G401 (cell line): ENCODE measurements at places on chromosomes 4 and X. TPM values are rescaled to one million over a fixed set of nuclear protein-coding genes. Genes with fewer than 3 reads are reported as not detected.

The XAGE1A gene
- not detected in 2 replicates for total RNA-seq

DNA sequence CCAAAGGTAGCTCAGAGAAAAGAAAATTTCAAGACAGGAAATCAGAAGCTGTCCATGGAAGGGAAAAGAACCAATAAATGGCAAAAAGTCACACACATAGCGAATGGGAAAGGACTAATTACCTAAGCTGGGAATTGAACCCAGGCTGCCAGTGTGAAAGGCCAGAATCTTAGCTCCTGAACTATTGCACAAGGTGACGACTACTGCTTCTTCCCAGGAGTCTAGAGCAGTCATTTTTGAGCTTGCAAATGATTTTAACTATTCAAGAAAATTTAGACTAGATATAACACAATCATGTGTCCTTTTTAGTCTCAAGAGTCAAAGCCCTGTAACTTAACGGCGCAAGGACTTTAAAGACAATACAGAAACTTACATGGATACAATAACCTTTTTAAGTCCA, 34.1 kb upstream of the ZNF81 start:
- peak; percentile 71 for DNase-seq

DNA sequence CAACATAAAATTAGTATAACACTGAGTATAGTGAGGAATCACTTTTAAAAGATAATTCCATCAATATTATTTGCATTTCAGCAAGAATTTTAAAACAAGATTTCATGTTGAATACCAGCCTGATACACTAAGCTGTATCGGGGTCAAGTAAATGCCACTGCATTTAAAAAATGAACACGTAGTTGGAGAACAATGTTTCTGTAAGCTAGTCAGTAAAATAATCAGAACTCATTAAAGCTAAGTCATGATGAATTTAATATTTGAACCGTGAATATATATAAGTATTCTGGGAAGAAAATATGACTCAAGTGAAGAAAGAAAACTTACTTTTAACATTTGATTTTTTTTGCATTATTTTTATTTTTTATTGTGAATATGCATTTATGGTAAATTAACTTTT, 611.0 kb upstream of the PABPC4L start:
- no peak for DNase-seq

The AFM gene
- not detected in 2 replicates for total RNA-seq

- DNase-seq = no peak
These were observed 28.2 kb downstream of the PNMA6E start for GRCh38 chrX:153372949-153373348.

DNA sequence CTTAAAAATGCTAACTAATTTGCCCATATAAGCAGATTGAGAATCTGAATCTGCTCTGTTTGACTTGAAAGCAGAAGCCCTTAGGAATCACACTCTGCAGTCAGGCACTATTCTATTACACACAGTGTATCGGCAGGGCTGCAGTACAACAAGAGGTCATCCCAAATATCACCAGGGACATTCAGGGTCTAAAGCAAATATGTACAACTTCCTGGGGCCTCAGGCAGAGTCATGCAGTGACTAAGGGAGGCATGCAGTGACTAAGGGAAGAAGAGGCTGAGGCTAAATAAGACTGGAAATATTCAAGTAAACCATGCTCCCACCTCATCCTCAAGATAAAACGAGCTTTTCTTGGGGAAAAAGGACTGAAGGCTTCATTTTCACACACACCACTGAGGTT, 20.9 kb downstream of the MAPK10 start:
- no peak for DNase-seq

The MAGED4B gene
- total RNA-seq = 31.3 and 32.8 TPM in 2 replicates
